ENCODE measurements at places on chromosomes 3 and 15. TPM values are rescaled to one million over a fixed set of nuclear protein-coding genes. Genes with fewer than 3 reads are reported as not detected.

TMEM89 gene
- polyA plus RNA-seq = not detected

CHRM5 gene
- polyA plus RNA-seq = not detected

LRRC31 gene
- not detected for polyA plus RNA-seq

MLF1 gene
- polyA plus RNA-seq = 13.4 TPM

TRPC1 gene
- polyA plus RNA-seq = 33.4 TPM

ZNF662 gene
- polyA plus RNA-seq = 0.03 TPM

TPRG1 gene
- 0.11 TPM for polyA plus RNA-seq

PLA2G4D gene
- 0.20 TPM for polyA plus RNA-seq

IGF2BP2 gene
- polyA plus RNA-seq = 7.4 TPM

DNAH12 gene
- polyA plus RNA-seq = not detected

GPR149 gene
- polyA plus RNA-seq = not detected

TM4SF1 gene
- 1.3 TPM for polyA plus RNA-seq

P2RY14 gene
- polyA plus RNA-seq = not detected

LACTB gene
- 5.8 TPM for polyA plus RNA-seq

MNS1 gene
- 0.57 TPM for polyA plus RNA-seq

ADAMTSL3 gene
- 0.35 TPM for polyA plus RNA-seq

DAZL gene
- polyA plus RNA-seq = 1.7 TPM

GOLGA6L7 gene
- polyA plus RNA-seq = not detected

FRMD5 gene
- 12.6 TPM for polyA plus RNA-seq

SCN11A gene
- polyA plus RNA-seq = 0.21 TPM

UBAP1L gene
- polyA plus RNA-seq = 1.3 TPM

LSG1 gene
- polyA plus RNA-seq = 17.8 TPM

ITIH3 gene
- polyA plus RNA-seq = not detected

ATP8B4 gene
- 0.17 TPM for polyA plus RNA-seq

Data from H1 (cell line).